Activated CD4-positive, alpha-beta T cell treated with anti-CD3 and anti-CD28 coated beads, Interleukin-2, amount 50 U/mL, for 24 hours (primary cell): ENCODE measurements at places on chromosomes 6 and 20.

GRCh38 chr20:52438326-52438963 is 246.9 kb upstream of the ZFP64 start:
- DNase-seq: no peak

GRCh38 chr20:47150403-47151152 is 205.9 kb downstream of the ZMYND8 start:
- no peak for DNase-seq

DNA sequence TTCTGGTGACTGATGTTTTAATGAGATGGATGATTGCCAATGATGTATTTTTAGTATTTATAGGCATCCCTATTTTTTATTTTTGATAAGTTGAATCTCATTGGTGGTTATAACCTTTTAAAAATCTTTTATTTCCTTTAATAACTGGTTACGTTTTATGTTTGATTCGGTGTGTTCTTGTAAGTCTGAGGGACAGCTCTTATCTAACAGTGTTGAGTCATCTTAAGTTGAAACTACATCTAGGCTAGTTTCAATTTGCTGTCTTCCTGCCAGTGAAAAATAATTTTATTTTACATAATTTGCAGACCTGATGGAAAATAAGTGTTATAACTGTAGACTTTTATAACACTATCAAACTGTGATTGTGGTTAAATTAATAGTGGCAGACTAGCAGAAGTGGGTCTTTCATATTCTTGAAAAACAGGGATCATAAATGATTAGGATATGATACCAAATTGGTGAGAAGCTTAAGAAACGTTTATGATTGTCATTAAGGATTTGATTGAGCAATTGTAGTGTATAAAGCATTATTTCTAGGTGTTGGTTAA is 4.6 kb downstream of the AFDN start:
- DNase-seq: no peak

- no peak for DNase-seq
Observed at GRCh38 chr20:47445291-47445690, 56.4 kb upstream of the NCOA3 start.

DNA sequence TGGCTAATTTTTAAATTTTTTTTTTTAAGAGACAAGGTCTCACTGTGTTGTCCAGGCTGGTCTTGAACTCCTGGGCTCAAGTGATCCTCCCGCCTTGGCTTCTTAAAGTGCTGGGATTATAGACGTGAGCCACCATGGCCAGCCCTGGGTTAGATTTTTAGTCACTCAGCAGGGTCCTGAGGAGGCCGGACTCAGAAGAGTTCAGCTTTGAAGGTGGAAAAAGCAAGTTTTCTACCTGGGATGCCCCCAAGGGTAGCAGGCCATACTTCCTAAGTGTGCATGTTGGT is 44.2 kb downstream of the FGD2 start:
- no peak for DNase-seq

GRCh38 chr6:158170656-158171081 is 2.5 kb downstream of the GTF2H5 start:
- no peak for DNase-seq

DNA sequence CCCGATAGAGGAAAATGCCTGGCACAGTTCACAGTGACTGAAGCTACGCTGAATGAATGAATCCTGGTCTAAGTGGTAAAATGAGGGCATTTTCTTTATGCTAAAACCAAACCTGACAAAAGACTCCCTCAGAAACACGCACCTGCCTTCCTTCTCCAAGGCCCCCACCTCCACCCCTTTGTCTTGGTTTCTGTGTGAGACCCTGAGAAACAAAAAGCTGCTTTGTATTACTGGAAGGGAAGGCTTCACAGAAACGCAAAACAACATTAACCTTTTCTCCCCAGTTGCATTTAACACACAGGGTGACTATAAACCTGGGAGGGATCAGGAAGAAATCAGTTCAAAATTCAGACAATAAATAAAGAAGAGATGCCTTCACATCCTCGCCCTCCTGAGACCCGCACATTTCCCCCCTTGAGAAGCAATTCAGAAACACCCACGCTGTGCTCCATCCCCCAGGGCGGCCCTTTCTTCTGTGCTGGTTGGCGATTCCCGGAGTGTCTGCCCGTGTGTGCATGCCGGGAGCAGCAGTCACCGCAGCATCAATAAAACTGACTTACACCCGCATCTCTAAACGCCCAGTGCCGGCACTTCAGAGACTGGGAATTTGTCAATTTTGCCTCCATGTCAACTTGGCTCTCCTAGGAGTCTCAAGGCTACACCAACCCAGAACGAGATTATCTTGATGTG is 67.2 kb upstream of the TRAF3IP2 start:
- DNase-seq: no peak

DNA sequence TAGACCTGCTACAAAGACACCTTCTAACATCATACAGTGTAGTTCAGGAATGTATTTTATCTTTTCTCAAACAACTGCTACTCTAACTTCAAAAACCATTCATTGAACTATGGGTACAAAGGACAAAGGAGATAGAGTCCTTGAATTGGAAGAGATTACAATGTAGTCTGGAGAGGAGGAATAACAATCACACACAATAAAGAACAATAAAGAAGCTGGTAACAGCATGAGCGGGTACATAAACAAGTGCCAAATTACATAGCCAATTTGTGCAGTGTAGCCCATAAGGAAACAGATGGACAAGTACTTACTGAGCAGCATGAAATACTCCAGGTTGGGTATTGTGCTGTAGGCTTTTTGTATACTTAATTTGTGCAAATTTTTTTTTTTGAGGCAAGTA is 44.3 kb downstream of the OSTM1 start:
- DNase-seq: no peak

GRCh38 chr20:41228858-41229257 is 88.7 kb downstream of the ZHX3 start:
- DNase-seq: no peak

DNA sequence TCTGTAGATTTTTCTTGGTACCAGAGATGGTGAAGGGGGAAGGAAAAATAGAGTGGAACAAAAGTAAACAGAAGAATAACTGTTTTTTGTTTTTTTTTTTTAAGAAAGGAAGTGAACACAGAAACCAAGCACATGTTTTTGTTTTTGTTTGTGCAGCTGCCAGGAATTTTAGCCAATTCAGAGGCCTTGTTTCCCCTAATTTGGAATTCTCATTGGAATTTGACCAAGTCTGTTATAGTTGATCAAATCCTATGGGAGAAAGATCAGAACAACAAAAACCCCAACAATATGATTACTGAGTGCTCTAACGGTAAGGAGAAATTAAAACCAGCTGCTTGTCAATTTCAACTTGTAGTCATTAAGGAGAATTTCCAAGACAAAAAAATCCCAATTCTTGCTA is 18.2 kb upstream of the IL22RA2 start:
- DNase-seq: no peak

DNA sequence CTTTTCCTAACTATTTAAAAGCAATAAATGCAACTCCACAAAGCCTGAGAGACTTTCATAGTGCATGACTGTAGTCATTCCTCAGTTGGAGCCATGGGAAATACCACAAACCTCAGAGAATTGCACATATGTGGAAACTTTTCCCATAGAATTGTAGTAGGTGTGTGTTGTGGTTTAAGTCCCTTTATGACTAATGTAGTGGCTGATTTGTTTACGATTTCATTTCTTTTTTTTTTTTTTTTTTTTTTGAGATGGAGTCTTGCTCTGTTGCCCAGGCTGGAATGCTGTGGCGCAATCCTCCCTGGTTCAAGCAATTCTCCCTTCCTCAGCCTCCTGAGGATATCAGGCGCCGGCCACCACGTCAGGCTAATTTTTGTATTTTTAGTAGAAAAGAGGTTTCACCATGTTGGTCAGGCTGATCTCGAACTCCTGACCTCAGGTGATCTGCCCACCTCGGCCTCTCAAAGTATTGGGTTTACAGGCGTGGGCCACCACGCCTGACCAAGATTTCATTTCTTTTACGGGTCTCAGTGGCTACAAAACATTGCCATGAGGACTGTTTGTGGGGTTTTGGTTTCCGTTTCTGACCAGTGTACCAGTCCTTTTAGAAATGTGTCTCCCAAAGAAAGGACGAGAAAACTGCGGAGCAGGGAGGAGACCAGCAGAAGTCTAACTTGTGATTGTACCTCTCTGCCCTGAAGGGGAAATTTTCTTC is 212.1 kb upstream of the MARCKS start:
- no peak for DNase-seq

- no peak for DNase-seq
Observed at GRCh38 chr20:22232923-22233322, 351.4 kb downstream of the FOXA2 start.

GRCh38 chr6:169725125-169726048 is 1.1 kb upstream of the PHF10 start:
- DNase-seq: no peak

- no peak for DNase-seq
Observed at GRCh38 chr6:149683256-149683859, 34.5 kb downstream of the LATS1 start.

DNA sequence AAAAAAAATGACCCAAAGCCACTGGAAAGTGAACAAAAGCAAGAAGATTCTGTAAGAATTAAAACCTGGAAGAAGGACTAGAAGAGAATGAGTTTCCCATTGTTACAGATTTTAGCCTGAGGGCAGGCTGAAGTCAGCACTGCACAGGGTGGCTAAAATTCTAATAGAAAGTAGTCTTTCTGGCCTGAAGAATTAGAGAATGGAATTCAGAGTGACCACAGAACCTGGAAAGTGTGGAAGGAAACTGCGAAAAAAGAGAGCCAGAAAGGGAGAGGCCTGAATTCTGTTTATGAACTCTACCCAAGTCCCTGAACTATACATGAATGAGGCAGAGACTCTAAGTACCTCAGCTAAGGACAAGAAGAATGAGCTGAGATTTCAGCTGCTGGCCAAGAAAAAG is 38.9 kb upstream of the FILIP1 start:
- no peak for DNase-seq

DNA sequence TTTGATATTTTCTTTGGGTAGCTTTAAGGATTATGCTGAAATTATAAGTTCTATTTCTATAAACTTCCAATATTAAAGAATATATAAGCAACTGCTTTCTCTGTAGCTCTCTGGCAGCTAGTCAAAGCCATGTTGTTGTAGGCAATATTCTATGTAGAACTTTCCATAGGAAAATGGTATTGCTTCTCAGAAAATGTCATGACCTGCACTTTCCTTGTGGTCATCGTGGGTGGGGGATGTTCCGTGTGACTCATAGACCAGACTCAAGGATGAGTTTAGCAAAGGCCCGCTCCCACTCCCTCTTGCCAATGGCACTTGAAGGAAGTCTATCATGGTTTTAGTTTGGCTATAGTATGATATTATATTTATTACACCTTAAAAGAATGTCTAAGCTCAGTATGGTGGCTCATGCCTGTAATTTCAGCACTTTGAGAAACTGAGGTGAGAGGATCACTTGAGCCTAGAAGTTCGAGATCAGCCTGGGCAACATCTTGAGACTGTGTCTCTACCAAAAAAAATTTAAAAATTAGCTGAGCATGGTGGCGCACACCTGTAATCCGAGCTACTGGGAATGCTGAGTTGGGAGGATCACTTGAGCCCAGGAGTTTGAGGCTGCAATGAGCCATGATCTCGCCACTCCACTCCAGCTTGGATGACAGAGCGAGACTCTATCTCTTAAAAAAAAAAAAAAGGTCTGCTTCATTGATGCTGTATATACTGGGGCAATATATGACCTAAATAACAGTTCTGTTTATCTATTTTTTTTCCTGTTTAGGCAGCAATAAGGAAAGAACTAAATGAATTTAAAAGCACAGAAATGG is 36.6 kb upstream of the LTV1 start:
- DNase-seq: peak; percentile 63

DNA sequence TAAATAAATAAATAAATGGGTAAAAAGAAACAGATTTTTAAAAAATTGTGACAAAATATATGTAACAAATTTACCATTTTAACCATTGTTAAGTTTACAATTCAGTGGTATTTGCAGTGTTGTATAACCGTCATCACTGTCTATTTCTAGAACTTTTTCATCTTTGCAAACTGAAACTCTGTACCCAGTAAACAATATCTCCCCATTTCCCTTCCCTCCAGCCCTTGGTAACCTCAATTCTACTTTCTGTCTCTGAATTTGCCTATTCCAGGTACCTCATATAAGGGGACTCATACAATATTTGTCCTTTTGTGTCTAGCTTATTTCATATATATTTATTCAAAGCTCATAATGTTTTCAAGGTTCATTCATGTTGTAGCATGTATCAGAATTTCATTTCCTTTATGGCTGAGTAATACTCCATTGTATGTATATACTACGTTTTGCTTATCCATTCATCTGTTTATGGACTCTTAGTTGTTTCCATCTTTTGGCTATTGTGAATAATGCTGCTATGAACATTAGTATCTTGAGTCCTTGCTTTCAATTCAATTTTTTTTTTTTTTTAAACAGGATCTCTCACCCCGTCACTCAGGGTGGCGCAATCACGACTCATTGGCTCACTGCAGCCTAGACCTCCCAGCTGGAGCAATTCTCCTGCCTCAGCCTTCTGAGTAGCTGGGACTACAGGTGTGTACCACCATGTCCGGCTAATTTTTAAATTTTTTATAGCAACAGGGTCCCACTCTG is 8.9 kb downstream of the MANBAL start:
- DNase-seq: no peak

- DNase-seq: no peak
Observed at GRCh38 chr6:16800942-16801341, 39.7 kb upstream of the ATXN1 start.
